Peyer's patch (tissue), 4 donors: ENCODE measurements at places on chromosomes 5 and 9.

DNA sequence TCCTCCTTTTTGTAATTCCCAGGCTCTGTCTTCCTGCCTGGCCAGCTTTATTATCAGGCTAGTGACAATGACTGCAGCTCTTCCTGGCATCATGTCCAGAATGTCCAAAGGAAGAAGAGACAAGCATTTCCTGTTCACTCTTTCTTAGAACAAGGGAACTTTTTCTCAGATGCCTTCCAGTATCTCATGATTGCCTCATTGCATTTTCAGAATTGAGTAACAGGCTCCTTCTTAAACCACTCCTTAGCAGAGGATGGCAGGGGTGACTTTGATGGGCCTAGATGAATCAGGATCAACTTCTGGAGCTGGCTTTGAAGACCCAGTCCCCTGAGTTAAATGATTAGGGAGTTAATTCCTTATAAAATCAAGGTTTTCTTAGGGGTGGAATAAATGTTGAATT lies 92.9 kb upstream of the RASGRF2 start:
- no peak for DNase-seq

- no peak for DNase-seq
Measured at GRCh38 chr9:6870650-6871477, 113.1 kb downstream of the KDM4C start.

GRCh38 chr5:139167952-139168720 lies 30.0 kb downstream of the SIL1 start:
- DNase-seq = no peak

DNA sequence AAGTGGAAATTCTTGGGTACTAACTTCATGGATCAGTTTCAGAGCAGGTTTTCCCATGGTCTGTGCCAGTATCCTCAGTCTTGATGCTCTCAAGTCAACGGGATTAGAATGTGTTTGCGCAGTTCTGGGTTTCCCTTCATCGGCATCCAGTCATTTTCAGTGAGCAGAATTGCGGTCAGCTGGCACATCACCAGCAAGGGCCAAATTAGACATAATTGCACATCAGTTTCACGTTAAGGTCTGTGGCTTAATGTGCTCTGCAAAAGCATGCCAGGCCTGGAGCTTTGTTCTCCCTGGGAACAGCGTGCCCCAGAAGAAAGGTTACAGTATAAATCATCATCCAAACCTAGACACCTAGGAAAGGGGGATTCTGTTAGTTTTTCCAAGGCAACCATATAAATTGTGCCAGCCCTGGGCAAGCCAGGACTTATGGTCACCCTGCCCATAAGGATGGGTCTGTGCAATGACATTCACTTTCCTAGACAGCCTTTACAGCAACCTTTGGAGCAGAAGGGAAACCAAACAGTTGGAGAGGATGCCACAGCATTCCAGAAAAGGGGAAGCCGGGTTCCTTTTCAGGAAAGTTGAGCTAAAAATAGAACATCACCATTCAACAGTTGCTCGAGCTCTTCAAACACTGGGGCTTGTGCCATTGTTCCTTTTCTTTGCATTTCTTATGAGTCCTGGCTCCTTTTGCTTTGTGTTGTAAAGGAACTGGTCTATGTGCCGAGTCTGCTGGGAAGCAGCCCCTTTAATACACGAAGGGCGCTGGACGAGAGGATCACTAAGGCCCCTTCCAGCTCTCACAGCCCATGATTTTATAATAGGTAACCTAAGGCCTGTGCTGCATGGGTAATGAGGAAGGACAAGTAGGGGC lies 23.1 kb downstream of the IQGAP2 start:
- no peak for DNase-seq

- peak; percentile 55 for DNase-seq
Measured at GRCh38 chr9:132409828-132410528, at the start of gene CFAP77. Gene CFAP77, plus strand, starts transcription at chr9:132410211. Its CDS starts 61 bp downstream, at chr9:132410272.

DNA sequence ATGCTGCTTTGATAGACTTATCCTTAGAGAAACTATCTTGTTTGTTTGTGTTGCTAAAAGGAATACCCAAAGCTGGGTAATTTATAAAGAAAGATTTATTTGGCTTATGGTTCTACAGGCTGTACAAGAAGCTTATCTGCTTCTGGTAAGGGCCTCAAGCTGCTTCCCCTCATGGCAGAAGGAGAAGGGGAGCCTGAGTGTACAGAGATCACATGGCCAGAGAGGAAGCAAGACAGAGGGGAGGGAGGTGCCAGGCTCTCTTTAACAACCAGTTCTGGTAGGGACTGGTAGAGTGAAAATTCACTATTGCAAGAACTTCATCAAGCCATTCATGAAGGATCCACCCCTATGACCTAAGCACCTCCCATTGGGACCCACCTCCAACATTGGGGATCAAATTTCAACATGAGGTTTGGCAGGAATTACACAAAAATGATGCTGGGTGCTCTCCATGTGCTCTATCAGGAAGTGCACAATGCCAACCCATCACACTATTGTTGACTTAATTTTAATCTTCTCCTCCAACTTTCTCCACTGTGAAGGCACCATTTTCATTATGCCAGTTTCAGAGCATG lies 115.1 kb upstream of the SHB start:
- no peak for DNase-seq

DNA sequence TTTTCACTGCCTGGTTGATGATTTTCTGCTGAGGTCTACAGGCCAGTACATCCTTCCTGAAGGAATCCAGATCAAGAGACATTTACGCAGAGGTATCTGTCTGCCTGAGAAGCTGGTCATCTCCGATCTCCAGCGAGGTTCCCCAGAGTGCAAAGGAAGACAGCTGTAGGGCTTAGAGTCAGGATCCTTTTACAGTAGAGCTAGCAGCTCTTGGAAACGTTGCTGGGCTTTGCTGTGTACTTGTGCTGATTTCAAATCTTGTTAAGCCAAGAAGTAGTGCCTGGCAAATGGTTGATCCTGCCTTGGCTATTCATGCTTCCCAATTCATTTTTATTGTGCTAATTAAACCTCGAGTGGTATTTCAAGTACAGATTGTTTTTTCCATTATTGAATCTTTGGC lies 48.9 kb downstream of the NTRK2 start:
- no peak for DNase-seq

GRCh38 chr5:148739524-148739923 lies 85.2 kb upstream of the HTR4 start:
- no peak for DNase-seq

GRCh38 chr9:132509928-132510874 lies 72.2 kb upstream of the BARHL1 start:
- no peak for DNase-seq

GRCh38 chr5:125390326-125390725 lies 643.9 kb upstream of the ZNF608 start:
- DNase-seq = no peak

DNA sequence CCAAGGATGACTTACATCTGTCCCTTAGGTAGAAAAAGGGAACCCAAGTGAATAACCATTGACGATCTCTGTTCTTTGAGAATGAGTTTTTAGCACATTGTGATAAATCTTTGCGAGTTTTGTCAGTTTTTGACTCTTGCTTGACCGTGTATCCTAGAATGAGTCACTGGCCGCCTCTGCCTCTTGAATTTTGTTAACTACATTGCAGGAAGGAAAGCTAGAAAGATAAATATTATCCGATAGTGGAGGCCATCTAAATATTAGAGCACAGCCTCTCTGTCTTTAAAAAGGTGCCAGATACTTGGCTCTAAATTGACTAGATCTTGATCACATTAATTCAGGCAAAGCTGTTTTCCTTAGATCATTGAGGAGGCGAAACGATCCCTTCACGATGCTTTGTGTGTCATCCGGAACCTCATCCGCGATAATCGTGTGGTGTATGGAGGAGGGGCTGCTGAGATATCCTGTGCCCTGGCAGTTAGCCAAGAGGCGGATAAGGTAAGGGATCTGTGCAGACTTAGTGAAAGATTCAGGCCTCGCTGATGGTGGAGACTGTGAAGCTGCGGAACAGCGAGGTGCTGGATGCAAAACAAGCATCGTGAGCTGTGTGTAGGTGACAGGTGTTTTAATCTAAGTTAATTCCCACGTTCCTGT lies 12.2 kb downstream of the CCT5 start:
- DNase-seq = no peak

DNA sequence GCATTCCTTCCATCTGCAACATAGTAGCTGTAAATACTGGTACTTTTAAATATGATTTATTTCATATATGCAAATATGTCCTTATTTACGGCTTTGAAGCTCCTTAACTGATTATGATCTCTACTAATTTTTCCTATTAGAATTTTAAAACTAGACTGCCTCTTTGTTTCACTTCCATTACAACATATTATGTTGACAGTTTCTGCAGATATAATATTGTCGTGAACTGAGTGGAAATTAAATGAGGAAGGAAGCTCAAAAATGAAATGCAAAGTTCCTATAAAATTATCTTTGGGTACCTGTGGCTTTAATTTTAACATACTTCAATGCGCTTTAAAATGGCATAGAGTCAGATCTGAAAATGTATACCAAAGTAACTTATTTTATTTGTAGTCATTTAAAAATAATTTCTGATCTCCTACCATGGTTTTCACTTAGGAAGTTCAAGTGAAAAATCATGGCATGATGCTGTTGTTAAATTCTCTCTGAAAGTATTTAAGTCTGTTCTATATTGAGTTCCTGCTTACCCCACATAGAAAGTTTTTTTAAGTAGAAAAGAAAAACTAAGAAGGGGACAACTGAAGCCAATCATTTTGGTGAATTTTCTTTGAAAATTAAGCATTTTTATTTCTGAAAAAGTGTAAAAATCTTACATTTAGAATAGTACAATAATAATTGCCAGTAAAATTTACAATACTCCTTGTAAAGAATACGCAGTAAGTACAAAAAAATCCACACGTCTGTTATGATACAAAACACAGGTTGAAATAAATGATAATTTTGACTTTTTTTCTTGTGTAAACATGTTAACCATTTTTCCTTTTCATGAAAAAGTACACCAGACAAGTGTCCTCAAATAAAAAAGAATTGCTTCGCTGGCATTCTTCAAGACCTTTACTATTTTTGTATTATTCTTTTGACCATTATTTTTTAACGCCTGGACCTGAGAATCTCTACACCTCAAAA lies 2.6 kb downstream of the FOXD1 start:
- no peak for DNase-seq

DNA sequence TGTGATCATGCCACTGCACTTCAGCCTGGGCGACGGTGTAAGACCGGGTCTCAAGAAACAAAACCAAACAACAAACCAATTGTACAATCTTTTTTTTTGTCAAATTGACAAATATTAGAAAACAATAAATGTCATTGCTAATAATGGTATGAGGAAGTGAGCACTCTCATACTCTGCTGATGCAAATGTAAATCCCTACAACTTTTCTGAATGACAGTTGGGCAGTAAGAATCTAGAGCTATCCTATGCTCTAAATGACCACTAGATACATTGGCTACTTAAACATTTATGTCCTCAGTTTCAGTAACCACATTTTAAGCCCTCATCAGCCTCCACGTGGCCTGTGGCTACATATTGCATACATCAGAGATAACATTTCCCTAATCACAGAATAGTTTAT lies 256.2 kb downstream of the FER start:
- DNase-seq = no peak

- no peak for DNase-seq
Measured at GRCh38 chr5:161751265-161751664, 65.7 kb downstream of the GABRA6 start.

DNA sequence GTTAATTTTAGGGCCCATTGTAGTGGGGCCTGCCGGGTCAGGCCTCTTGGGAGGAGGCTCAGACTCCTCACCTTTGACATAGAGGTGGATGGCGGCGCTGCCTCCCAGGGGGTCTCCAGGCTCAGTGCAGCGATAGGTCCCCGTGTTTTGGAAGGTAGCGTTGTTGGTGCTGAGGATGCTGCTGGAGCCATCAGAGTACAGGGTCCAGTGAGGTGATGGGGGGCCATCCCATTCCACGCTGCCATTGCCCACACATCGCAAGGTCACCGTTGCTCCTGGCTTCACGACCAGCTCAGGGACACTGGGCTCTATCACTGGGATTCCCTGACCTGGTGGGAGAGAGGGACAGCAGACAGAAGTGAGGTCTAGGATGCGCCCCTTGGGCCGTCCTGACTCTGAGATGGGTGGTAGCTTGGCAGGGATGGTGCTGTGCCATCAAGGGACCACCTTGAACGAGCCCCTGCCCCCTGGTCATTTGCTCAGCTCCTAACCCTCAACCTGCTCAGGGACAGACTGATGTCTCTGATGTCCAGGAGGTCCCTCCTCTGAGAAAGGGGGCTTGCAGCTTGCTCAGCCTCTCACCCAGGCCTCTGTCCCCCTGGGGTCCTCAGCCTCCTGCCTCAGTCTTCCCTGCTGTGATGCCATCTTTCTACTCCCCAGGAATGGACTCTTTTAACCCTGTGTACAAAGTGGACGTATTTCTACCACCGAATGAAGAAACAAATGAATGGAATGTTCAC lies 5.5 kb downstream of the CSF1R start:
- no peak for DNase-seq

GRCh38 chr5:93608855-93609254 lies 25.8 kb downstream of the NR2F1 start:
- DNase-seq = no peak

GRCh38 chr9:100698945-100699344 lies 121.1 kb downstream of the CAVIN4 start:
- no peak for DNase-seq

- no peak for DNase-seq
Measured at GRCh38 chr5:59218424-59219045, 635.7 kb downstream of the RAB3C start.

GRCh38 chr9:37464006-37464405 lies 1.2 kb downstream of the ZBTB5 start:
- DNase-seq = no peak

DNA sequence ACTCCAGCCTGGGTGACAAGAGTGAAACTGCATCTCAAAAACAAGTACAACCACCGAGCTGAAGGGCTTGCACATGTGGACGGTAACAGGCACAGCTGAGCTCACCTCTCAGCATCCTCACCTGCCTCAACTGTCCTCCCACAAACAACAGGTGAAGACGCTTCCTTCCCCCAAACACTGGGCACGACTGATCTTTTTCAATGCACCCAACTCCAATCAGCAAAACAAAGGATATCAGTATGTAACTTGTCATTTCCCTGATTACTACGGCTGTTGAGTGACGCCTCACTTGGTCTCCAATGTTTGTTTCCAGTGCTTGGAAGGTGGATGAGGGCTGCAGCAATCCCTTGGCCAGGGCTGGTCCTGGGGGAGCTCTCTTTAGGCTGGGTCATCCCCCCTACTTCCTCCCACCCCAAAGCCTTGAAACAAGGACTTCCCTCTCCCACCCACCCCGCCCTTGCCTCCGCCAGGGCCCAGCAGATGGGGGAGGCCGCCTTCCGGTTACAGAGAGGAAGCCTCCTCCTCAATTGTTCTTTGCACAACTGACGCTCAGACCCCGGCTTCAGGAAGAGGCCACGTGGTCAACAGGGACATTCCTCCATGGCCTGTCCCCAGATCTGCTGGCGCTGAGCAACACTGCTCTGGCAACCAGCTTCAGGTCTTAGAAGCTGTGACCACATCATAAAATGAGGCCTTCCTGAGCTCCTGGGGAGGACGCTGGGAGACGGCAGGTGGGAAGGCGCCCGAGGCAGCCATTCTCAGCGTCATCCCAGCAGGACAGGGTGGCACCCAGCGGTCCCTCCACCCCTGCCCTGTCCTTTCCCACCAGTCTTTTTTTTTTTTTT lies 5.9 kb downstream of the FAM78A start:
- DNase-seq = peak; percentile 88

- DNase-seq = no peak
Measured at GRCh38 chr5:37889612-37890317, 49.9 kb upstream of the GDNF start.
